NCI-H187 (cell line): ENCODE measurements at places on chromosomes 4 and X.

DNA sequence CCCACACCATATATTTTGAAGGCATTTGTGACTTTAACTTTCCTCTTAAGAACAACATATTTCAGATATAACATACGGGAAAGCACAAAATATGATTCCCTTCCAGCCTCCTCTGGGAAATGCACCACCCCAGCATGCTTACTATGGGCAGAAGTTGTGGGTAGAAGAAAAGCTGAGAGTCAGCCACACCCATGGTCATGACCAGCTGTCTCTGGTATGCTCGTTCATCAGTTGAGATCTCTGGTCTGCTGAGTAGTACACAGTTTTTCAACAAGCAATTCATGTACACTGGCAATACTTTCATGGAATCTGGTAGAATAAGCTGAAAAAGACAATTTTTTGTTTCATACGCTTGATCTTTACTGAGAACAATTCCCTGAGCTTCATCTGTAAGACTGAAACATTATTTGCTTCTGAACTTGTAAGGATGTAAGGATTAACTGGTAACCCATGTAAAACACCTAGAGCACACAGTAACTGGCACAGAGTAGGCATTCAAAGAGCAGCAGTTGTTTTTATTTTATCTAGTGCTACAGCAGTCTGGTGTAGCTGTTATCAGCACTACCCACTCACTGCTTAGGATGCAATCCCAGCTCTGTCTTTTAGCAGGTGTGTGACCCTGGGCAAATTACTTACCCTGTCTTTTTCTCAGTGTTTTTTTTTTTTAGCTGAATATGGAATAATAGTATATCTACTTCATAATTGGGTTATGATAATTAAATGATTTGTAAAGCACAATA lies 47.6 kb downstream of the METTL14 start:
- DNase-seq: no peak

DNA sequence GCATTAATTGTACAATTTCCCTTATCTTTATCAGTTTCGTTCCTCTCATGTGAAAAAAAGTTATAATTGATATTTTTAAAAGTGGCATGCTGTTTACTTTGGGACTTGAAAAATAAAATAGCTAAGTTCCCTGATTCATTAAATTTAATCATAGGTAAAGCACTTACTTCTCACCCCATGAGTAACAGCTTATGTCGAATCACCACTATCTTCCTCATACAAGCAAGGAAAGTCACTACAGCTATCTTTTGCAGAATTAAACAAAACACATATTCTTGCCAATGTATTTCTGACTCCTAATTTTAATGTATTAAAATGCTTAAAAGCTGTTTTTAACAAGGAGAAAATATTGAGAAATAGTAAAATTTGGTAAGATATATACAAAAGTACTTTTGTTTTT lies 832.4 kb upstream of the PCDH10 start:
- DNase-seq: no peak

DNA sequence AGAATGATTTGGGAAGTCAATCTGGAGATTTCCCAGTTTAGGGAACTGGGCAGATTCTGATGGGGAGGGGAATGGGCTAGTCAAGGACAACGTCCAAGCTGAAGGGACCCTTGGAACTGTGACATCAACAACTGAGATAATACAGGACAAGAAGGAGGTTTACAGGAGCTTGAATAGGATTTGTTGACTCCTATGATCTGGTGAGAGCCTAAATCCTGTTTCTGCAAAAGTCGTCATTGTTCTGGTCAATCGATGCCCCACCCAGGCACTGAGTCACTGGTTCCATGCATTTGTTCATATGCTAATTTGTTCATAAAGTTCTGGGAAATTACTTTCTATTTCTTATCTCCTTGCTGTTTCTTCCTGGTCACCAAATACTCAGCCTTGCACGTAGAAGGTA lies 15.3 kb upstream of the PDGFRA start:
- DNase-seq: no peak

DNA sequence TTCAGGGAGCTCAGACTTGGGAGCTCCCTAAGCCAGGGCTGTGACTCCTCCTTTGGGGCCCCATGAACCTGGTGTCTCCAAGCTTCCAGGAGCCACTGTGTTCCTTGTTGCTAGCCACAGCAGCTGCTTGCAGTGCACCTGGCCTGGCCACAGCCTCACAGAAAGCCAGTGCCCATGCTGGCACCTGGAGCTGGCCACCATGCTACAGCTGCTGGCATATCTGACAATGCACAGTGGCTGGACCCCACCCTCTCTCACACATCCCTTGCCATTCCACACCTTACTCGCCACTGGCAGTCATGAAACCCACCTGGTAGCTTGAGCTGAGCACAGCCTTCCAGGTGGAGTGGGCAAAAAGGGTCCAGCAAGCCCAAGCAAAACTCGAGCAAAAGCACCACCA lies 441.7 kb downstream of the ARAP2 start:
- no peak for DNase-seq

GRCh38 chr4:53744446-53745160 lies 153.3 kb upstream of the LNX1 start:
- DNase-seq: no peak

DNA sequence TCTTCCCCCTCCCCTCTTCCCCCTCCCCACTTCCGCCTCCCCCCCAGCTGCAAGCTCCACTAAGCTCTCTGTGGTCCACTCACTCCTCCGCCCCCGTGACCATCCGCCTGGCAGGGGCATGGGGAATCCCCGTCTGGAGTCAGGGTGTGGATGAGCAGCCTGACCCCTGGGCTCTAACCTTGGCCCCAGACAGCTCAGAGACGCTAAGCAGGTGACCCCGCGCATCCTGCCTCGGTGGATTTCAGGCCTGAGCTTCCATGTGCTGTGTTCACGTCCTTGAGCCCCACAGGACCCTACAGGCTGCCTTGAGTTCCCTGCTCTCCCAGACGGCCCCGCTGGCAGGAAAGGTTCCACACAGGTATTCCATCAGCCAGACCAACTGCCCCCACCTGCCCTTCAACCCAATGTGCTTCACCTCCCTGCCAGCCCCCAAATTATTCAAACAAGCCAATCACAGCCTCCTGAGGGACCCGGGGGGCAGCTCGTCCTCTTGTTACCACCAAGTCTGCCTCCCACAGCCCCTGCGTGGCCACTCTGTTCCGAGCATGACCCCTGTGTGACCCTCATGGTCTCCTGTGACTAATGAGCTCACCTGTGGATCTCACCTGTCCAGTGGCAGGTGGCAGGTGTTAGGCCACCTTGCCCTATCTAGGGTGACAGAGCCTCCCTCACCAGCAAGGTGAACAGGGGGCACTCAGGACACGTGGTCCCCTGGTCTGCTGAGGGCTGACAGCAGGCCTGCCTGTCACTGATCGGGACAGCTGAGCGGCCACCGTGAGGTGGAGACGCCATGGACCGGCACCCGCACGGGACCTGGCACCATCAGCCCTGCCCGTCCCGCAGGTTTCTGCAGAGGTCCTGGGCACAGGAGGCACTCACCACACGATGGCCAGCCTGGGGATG lies 73.2 kb upstream of the MXD4 start:
- DNase-seq: no peak

DNA sequence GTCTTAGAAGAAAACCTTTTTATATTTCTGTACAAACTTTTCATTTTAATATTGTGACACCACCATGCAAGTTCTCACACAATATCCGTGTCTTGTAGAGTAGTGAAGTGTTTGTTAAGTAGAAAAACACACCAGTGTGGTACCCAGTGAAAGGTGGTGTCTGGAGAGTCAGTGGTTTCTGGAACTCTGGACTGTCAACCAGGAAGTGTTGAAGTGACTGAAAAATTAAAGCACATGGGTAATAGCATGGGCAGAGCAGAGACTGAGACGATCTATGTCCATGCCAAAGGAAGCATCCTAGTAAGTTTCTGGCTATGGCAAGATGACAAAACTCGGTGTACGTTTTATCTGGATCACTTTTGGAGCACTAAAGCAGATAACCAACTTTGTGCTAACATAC lies 22.2 kb downstream of the RAB9A start:
- DNase-seq: no peak

DNA sequence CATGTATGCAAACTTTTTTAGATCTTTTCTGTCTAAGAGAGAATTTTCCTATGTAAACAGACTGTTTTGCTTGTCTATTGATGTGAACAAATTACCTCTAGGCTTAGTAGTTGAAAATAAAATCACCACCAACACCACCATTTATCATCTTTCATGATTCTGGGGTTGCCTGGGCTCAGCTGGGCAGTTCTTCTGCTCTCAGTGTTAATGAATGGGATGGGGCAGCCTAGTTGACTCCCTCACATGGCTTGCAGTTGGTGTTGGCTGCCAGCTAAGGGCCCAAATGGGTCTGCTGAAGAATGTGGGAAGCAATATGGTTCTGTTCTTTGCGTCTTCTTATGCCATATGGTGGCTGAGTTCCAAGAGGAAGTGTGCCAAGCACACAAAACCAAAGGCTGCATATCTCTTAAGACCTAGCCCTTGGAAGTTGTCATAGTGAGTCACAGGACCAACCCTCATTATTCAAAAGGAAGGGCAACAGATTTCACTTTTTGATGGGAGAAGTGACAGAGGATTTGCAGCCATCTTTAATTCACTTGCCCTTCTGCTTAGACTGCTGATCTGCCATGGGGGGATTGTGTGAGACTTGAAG lies 17.9 kb downstream of the REELD1 start:
- no peak for DNase-seq

DNA sequence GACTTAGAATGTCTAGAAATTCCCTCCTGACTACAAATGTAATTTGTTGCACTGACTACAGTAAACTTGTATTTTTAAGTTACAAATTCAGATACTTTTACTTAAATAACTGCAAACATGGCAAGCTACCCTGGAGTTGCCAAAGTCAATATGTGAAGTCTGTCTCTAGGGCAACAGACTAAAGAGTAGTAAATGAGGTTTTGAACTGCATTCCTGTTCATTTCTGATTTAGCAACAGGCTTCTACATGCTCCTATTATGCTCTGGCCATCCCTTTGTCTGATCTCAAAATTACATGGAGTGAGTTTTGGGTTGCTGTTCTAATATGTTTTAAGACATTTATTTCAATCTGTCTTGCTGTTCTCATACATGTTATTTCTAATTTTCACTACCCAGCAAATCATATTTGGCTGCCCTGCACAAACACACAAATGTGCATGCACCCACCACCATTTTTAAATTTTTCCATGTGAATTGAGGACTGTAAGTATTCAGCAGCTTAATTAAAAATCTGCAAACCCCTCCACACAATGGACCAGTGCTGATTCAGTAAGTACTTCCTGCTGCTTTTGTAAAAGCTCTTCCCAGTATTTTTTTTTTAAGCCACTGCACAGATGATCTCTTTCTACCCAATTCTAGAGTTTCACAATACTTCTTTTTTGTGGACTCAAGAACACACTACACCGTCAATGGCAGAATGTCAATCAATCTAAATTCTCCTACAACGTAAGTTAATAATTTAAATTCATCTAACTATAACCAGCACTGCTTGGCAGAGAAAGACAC lies 26.7 kb downstream of the SH3RF1 start:
- DNase-seq: no peak

DNA sequence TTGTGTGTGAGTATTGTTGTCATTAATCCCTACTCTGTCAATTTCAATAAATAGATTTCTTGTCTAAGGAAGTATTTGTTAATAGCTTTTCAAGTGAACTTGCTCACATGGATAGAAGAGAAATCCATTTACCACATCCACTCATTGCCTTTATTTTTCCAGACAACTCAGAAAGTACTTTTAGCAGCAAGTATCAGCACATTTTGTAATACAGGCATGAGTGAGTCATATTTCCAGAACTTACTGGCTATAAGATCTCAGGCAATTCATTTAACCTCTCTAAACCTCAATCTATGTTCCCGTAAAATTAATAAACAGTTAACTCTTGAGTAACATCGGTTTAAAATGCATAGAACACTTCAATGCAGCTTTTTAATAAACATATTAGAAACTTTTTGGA lies 317.9 kb upstream of the PCDH7 start:
- DNase-seq: no peak

- DNase-seq: no peak
Measured at GRCh38 chr4:161894014-161894413, 269.8 kb downstream of the FSTL5 start.

DNA sequence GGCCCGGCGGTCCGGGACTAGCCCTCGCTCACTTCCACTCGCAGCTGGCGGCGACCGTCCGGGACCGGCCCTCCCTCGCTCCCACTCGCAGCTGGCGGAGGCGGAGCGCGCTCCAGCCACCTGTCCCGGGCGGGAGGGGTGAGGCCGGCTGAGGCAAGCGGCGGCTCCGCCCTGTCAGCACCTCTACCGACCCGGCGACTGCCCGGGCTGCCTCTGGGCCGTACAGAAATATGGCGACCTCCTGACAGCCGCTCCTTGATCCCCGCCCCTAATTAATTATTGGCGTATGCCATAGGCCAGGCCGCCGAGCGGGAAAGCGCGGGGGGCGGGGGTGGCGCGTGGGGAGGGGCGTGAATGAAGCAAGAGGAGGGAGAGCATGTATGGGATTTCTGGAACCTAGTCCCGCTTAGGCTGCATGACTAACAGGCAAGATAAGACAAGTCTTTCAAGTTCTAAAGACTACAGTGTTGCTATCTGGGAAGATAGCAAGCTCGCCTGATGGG lies at the start of gene MORC4:
TSS of gene MORC4 (minus strand) at position 200 of the 503 bp plus-strand sequence. CDS start 243 bp downstream, outside the sequence.
- peak; percentile 5 for DNase-seq

- DNase-seq: no peak
Measured at GRCh38 chr4:172352356-172352755, 539.2 kb downstream of the GALNTL6 start.

- no peak for DNase-seq
Measured at GRCh38 chrX:102515975-102516941, at the start of gene TMSB15A. Gene TMSB15A, minus strand, starts transcription at chrX:102516739.

DNA sequence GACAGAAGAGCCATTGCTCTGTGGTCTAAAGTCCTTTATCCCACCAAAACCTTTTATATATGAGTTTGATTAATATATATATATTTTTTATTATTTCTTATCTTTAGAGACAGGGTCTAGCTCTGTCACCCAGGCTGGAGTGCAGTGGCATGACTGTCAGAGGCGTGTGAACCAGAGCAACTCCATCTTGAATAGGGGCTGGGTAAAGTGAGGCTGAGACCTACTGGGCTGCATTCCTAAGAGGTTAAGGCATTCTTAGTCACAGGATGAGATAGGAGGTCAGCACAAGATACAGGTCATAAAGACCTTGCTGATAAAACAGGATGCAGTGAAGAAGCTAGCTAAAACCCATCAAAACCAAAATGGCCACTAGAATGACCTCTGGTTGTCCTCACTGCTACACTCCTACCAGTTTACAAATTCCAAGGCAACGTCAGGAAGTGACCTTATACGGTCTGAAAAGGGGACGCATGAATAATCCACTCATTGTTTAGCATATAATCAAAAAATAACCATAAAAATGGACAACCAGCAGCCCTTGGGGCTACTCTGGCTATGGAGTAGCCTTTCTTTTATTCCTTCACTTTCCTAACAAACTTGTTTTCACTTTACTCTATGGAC lies 10.5 kb downstream of the TBCK start:
- DNase-seq: no peak

DNA sequence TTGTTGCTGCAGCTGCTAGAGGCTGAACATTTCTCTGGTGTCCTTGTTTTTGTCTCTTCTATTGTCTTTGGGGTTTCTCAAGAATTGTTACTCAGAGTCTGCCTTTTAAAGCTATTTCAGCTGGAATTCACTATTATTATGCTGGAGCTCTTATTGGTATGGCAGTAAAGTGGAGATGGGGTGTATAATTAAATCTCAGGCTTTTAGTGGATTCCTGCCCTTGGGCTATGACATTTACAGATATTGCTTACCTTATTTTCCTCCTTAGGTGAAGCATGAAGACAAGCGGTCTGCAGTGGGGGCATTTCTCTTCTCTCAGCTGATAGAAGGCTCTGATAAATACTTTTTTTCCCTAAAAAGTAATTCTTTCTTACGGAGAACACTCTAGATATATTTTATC lies 1656.6 kb upstream of the IGFBP7 start:
- no peak for DNase-seq

GRCh38 chr4:165834116-165834515 lies 38.9 kb upstream of the TLL1 start:
- no peak for DNase-seq

GRCh38 chr4:88998001-88998400 lies 59.0 kb downstream of the FAM13A start:
- no peak for DNase-seq
